ENCODE measurements at places on chromosomes 4 and X.

DNA sequence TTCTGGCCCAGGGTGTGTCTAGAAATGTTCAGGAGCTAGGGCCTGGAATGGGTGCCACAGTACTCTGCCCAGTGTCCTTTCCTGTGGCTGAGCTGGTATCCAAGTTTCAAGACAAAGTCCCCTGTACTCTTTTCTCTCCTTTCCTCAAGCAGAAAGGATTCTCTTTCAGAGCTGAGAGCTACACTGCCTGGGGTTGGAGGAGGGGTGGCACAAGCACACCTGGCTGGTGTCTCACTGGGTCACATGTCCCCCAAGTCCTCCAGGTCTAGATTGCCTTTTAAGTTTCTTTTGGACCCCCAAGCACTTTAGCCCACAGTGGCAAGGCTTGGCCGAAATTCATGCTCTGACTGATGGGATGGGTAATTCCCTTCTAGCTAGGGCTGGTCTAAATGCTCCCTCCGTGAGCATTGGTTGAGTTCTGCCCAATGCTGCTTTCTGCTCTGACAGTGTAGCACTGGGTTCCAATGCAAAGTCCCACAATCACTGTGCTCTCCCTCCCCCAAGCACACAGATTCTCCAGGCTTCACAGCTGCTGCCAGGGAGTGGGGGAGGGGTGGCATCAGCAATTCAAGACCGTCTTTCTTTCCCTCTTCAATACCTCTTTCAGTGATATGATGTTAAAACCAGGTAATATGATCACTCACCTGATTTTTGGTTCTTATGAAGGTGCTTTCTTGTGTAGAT is 47.8 kb downstream of the BEX3 start:
- no peak for DNase-seq

- DNase-seq: no peak
Observed at GRCh38 chrX:70754169-70754848, 154.2 kb downstream of the TEX11 start.

- no peak for DNase-seq
Observed at GRCh38 chrX:135200297-135200696, 29.1 kb upstream of the CT55 start.

DNA sequence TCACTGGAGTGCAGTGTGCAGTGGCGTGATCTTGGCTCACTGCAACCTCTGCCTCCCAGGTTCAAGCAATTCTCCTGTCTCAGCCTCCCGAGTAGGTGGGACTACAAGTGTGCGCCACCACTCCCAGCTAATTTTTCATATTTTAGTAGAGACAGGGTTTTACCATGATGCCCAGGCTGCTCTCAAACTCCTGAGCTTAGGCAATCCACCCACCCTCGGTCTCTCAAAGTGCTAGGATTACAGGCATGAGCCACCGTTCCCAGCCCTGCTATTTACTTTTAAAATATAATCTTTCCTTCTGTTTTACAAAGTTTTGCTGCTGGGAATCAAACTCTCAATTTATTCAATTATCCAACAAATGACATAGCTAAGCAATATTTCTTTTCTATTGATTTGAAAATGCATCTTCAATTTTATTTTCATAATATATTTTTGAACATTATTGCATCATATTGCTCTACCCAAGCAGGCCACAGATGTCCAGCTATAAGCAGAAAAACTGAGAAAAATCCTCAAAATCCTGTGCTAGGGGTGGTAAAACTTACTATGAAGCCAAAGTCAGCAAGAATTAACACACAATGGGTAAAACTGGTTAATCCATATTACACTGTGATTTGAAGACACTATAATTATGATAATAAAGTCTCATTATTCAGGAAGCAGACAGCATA is 5.2 kb downstream of the TIFA start:
- no peak for DNase-seq

- no peak for DNase-seq
Observed at GRCh38 chr4:81398379-81398778, 73.3 kb downstream of the RASGEF1B start.
